Eye (tissue), 1 donor: ENCODE measurements at places on chromosomes 11 and 22.
A peak's percentile ranks its signal among the peaks of the same experiment; 100 is the strongest.

GRCh38 chr22:47573141-47573540 is 810.7 kb downstream of the TBC1D22A start:
- no peak for DNase-seq

GRCh38 chr11:1112351-1113191 is 37.9 kb downstream of the MUC2 start:
- no peak for DNase-seq

GRCh38 chr11:9687711-9688477 is 24.0 kb downstream of the SWAP70 start:
- peak; percentile 29 for DNase-seq

DNA sequence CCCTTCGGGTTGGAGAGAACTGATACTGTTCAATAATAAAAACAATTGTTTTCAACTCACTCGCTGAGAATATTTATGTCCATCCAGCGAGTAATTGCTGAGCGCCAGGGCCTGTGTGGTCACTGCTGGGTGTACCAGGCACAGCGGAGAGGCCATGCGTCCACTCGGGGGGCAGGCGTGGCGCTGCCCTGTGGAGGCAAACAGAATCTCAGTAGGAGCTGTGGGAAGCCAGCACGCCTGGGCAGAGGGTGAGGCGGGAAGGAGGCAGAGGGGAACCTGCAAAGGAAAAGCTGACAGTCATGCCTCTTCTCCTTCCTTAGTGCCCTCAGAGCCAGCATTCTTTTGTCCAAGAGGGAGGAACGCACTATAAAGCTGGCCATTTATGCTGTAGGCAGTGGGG is 11.4 kb downstream of the GLB1L3 start:
- DNase-seq, result no peak

DNA sequence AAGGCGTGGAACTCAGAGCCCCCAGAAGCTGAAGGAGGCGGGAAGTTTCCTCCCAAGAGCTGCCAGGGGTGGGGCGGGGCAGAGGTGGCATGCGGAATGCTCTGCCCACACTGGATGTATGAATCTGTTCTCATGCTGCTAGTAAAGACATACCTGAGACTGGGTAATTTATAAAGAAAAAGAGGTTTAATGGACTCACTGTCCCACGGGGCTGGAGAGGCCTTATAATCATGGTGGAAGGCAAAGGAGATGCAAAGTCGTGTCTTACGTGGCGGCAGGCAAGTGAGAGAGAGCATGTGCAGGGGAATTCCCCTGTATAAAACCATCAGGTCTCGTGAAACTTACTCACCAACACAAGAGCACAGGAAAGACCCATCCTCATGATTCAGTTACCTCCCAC is 57.6 kb downstream of the SMIM38 start:
- DNase-seq, result no peak

DNA sequence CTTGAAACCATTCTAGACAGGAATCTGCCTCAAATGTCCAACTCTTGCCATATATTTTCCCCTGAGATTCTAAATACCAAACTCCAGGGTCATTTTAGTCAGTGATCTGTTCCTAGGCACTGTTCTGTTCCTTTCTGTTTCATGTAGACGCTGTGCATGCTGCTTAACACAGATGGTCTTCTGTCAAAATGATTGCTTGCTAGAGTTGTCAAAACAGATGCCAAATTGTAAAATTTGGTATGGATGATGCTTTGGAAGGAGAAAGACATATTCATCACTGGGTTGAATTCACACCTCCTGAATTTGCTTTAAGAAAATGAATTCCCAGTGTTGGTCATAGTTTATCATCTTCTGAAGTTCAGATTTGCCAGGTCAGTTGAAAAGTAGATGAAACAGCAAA is 425.9 kb downstream of the ETS1 start:
- no peak for DNase-seq
